Activated CD8-positive, alpha-beta memory T cell treated with anti-CD3 and anti-CD28 coated beads for 48 hours (primary cell): ENCODE measurements at places on chromosomes 2 and 18.

GRCh38 chr2:178266445-178266844 is 72.1 kb downstream of the OSBPL6 start:
- no peak for DNase-seq

- no peak for DNase-seq
Measured at GRCh38 chr18:79615586-79615985, 64.0 kb upstream of the CTDP1 start.

GRCh38 chr2:156182132-156182531 is 150.4 kb downstream of the NR4A2 start:
- no peak for DNase-seq

- no peak for DNase-seq
Measured at GRCh38 chr2:189574793-189575475, 5.7 kb downstream of the SLC40A1 start.

- no peak for DNase-seq
Measured at GRCh38 chr2:88003074-88003755, 13.1 kb downstream of the RNU2-63P start.

GRCh38 chr2:26448651-26449050 is 29.3 kb downstream of the OTOF start:
- DNase-seq, result no peak

DNA sequence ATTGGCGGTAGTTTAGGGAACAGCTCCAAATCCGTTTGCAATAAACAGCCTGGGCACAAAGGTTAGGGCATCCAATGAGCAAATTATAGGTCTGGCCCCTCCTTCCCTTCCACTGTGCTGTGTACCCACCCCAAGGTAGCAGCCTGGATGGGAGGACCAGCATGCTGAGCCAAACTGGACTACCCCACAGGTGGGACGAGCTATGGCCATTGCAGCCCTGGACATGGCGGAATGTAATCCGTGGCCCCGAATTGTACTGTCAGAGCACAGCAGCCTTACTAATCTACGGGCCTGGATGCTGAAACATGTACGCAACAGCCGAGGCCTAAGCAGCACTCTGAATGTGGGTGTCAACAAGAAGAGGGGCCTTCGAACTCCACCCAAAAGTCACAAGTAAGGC is 6.7 kb downstream of the AGBL5 start:
- DNase-seq, result no peak

GRCh38 chr2:21468624-21469023 is 344.9 kb downstream of the TDRD15 start:
- DNase-seq, result no peak

- DNase-seq, result no peak
Measured at GRCh38 chr2:144310484-144310883, 209.4 kb downstream of the ZEB2 start.

DNA sequence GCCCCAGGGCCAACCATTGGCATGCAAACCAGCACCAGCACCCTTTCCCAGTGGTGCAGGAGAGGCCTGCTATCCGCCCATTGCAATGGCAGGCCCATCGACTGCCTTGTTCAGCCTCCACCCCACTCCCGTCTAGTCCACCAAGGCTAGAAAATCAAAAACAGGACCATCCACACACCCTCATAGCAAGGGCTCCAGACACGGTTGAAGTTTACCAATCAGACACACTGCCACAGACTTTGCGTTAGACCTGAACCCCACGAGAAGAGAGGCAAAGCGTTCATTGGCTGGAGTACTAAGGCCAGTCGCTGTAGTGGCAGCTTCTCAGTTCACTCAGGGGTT is 95.3 kb upstream of the TEX51 start:
- no peak for DNase-seq

DNA sequence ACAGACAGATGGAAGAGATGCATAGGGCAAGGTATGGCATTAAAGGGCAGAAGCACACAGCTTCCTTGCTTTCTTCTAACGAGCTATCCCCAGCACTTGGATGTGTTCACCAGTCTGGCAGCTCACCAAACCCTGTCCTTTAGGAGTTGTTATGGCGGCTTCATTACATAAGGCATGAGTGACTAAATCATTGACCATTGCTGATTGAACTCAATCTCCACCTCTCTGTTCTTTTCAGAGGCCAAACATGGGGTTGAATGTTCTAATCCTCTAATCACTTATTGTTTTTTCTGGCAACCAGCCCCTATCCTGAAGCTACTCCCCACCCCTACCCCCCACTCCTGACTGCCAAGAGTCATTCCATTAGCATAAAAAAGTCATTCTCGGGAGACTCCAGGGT is 301.8 kb downstream of the XIRP2 start:
- no peak for DNase-seq

- DNase-seq, result no peak
Measured at GRCh38 chr2:10346929-10347561, 44.3 kb downstream of the HPCAL1 start.

GRCh38 chr2:188132385-188132784 is 159.3 kb upstream of the GULP1 start:
- no peak for DNase-seq

- no peak for DNase-seq
Measured at GRCh38 chr2:225030203-225030602, 12.1 kb downstream of the DOCK10 start.
